ENCODE measurements at places on chromosomes 12 and 14.

GRCh38 chr14:94196057-94196456 is 21.9 kb downstream of the PPP4R4 start:
- DNase-seq = no peak

GRCh38 chr12:128018067-128018466 is 248.9 kb upstream of the TMEM132C start:
- no peak for DNase-seq

- DNase-seq = no peak
Measured at GRCh38 chr12:94767956-94768355, 117.6 kb upstream of the TMCC3 start.

- DNase-seq = no peak
Measured at GRCh38 chr12:2311020-2311778, 258.4 kb downstream of the CACNA1C start.

GRCh38 chr14:52844262-52845060 is 53.1 kb upstream of the GNPNAT1 start:
- DNase-seq = no peak

Measured in HL-60 (cell line).